Myocyte (in vitro differentiated cells): ENCODE measurements at places on chromosomes 2 and 18. TPM values are rescaled to one million over a fixed set of nuclear protein-coding genes. Genes with fewer than 3 reads are reported as not detected.
A peak's percentile ranks its signal among the peaks of the same experiment; 100 is the strongest.

- DNase-seq, result no peak
Measured at GRCh38 chr2:54541995-54542394, 85.9 kb downstream of the SPTBN1 start.

DNA sequence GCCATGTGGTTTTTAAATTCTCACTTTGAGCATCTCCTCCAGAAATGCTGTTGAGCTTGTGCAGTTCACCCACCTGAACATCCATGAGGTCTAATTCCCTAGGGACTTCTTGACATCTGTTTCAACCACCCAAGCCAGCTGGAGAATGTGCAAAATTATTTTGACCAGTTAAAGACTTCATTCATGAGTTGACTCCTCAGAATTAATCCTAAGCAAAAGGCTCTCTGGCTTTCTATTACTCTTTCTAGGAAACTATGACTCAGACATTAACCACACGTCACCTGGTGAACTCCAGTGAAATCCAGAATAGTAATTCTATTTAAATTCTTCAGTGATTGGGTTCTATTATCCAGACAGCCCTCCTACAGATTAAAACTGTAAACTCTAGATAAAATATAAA is 247.5 kb downstream of the NBAS start:
- DNase-seq, result peak; percentile 72

GRCh38 chr2:217902379-217903141 is 100.2 kb downstream of the TNS1 start:
- peak; percentile 87 for DNase-seq

DNA sequence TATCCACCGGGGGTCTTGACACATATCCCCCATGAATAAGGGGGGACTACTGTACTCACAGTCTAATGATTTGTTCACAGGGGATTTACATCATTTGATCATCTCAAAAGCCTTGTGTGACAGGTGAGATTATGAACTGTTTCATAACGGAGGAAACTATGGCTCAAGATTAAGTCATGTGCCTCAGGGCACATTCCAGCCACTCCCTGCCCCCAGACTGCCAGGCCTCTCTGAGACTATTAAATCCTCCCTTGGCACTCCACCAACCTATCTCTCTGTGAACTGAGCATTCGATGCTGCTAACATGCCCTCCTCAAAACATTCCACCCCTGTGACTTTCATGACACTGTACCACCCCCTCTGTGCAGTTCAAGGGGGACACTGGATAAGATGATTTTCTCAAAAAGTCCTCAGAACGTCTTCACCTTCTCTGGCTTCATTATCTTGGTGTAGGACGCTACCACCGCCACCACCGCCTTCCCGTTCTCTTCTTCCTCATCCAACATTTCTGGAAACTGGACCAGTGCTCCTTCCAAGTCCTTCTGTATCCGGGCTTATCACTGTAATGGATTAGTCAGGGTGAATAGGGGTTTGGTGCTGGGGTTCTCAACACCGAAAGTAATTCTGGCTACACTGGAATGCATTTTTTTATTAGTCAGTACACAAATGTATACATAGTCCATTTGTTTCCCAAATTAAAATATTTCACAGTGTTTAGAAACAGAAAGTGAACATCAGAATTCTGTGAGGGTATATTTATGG is 169.6 kb downstream of the KCNS3 start:
- DNase-seq, result peak; percentile 96

- no peak for DNase-seq
Measured at GRCh38 chr2:238182362-238182761, 21.1 kb downstream of the ILKAP start.

- DNase-seq, result no peak
Measured at GRCh38 chr18:55557211-55557610, 30.8 kb downstream of the TCF4 start.

DNA sequence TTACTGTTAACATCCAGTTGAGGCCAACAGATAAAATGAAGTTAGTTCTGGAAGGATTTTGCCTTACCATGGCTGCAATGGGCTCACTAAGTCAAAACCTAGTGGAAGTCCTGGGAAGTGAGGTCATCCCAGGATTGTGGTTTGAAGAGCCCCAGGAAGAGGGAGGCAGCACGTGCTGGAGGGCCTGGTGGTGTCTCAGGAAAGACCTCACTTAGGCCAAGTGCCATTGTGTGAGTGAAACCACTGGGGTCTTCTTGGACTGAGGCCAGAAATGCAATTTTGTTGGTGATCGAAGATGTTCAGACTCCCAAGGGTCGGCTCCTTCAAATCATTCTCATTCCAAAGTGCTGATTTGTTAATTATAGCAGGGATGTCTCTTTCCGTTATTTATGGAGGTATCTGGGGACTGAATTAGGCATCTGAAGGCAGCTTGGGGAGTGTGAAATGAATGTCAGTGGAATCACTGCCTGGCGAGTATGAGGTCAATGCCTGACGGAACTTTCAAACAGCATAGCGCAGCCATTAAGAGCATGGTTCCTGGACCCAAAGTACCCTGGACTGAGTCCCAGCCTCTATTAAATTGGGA is 60.0 kb downstream of the IL1R2 start:
- peak; percentile 73 for DNase-seq

- no peak for DNase-seq
Measured at GRCh38 chr2:31125918-31126695, 12.1 kb downstream of the GALNT14 start.

DNA sequence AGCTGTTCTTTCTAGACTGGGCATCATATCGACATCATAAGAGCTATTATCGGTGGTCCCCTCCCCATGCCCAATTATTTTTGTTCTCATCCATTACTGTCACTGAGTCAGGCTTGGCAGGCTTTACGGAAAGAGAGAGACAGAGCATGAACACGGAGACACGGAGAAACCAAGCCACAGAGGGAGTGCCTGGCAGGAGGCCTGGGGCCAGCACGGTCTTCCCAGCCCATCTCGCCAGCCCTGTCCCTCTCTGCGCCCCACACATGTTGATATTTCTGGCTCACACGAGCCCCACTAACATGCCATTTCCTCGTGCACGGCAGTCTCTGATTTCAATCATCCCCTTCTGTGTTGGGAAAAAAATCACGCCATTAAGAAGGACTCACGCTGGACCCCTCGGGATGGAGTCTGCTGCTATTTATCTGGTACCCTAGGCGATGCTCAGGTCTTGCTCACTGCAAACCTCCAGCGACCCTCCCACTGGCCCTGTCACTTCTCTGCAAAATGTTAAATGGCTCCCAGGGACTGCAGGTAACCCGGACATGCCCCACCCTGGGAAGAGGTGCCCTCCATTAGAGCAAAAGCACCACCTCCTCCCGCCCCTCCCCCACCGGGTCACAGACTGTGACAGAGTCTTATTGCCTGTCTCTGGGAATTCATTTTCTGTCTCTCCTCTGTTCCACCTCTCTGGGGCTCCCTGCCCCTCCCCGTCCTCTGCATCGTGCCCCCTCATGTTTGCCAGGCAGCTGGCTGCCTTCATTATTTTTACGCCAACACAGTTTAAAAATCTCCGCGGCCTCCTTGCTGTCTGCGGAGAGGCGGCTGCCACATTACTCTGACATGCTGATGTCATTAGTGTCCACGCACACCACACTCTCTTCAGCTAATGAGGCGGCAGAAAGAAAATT is 40.1 kb upstream of the GBX2 start:
- no peak for DNase-seq

Gene DOK1
- total RNA-seq, result 9.5 and 10.5 TPM in 2 replicates

Gene FTCDNL1
- total RNA-seq, result 0.80 and 2.8 TPM in 2 replicates

Gene SP140
- total RNA-seq, result 0.42 and 0.80 TPM in 2 replicates

Gene TYMS
- total RNA-seq, result 2.3 and 2.5 TPM in 2 replicates

Gene DPP4
- 13.0 and 19.6 TPM in 2 replicates for total RNA-seq

Gene ATP9B
- 11.2 and 18.7 TPM in 2 replicates for total RNA-seq
